Fibroblast of skin of back (primary cell): ENCODE measurements at places on chromosomes 3 and 15.

DNA sequence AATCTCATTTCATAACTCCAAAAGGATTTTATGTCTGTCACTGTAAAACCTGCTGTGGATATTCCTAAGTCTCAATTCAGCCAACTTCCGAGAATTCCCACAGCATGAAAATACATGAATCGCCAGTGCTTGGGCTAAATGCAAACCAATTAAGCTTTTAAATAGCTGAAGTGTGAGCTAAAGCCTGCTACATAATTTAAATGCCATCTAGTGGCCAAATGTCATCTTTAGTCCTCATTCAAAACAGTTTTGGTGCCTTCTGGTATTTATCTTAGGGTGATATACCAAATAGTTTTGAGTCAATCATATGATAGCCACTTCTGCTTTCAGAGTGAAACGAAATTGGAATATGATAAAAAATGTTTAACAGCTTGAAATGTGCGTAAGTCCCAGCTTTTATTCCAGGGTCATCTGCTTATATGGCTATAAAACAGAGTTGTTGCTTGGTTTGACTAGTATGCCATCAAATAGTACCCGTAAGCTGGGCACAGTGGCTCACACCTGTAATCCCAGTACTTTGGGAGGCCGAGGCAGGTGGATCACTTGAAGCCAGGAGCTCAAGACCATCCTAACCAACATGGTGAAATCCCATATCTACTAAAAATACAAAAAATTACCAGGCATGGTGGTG is 41.8 kb upstream of the CCNL1 start:
- DNase-seq: peak; percentile 65

DNA sequence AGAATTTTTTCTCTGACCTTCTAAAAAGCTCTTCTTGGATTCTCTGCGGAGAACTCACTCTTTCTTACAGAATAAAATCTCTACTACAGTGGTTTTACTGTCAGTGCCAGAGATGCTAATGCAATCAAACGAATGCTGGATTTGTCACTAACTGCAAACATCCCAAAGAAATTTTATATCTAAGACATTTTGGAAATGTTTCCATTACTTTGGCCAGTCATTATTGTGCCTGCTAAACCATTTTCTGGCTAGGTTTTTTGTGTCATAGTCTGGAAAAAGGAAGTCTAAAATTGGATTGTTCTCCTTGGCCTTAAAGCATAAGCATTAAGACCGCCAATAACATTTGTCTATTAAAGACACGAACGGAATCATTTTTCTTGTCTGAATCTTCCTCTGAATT is 54.0 kb downstream of the PLOD2 start:
- no peak for DNase-seq

DNA sequence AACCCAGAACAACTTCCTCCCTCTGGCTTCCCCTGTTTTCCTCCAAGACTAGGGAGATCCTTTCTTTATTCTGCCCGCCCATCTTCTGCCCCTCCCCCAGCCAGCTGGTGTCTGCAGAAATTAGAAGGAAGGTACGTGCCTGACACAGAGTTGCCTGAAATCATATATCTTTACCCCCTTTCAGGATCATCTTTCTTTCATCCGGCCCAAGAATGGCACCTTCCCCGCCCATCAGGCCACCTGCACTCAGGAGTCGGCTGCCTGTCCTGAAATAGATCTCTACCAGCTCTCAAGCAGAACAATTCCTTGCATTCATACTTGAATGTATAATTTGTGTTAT is 133.7 kb downstream of the VGLL4 start:
- no peak for DNase-seq

- DNase-seq: no peak
Measured at GRCh38 chr15:57950381-57950946, 115.0 kb downstream of the ALDH1A2 start.

DNA sequence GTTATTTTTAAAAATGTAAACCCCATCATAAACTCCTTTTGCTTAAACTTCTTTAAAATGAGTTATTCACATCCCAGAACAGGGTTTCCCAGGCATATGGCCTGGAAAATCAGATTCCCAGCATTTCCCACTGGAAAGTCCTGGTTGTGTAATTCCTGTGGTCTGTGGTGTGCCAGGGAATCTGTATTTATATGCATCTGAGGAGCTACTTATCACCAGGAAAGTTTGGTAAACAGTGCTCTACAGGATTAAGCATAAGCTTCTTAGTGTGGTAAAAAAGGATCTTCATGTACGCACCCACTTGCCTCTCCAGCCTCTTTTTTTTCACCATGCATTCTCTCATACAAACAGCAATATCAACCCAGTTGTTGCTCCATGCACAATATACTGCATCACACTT is 28.2 kb downstream of the MEIS2 start:
- DNase-seq: no peak

DNA sequence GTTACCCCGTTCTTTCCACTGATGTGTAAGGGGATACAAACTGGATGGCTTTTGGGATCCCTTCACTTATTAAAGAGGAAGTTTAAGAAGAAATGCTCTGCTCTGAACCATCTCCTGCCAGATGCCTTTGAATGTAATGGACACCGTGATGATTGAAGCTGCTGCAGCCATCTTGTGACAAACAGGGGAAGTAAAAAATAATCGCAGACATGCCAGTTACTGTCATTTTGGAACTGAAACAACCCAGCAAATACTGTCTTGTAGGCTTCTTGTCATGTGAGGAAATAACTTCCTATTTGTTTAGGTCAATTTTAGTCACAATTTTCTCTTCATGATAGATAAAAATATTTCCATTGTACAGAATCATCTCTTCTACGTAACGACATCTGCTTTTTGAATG is 224.0 kb downstream of the CHL1 start:
- DNase-seq: no peak

GRCh38 chr3:48407542-48408099 is 22.3 kb downstream of the PLXNB1 start:
- DNase-seq: no peak

- DNase-seq: no peak
Measured at GRCh38 chr3:116950301-116951055, 240.9 kb downstream of the TUSC7 start.

GRCh38 chr3:153628591-153628990 is 466.6 kb downstream of the RAP2B start:
- peak; percentile 5 for DNase-seq

DNA sequence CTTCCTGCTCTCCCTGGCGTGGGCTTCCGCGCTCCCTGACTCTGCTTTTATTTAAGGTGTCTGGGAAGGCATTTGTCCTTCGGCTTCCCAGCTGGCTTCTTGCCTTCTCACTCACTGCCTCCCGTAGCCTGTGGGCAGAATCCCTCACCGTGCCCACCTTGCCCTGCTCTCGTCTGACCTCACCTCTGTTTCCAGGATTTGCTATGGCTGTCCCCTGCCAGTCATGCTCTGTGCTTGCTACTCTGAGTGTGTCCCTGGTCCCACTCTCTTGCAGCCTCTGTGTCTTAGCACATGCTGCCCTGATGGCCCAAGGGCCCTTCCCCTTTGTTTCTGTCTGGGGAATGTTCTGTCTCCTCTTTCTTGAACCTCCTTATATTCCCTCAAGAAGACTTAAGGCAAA is 26.2 kb downstream of the LPP start:
- DNase-seq: no peak

DNA sequence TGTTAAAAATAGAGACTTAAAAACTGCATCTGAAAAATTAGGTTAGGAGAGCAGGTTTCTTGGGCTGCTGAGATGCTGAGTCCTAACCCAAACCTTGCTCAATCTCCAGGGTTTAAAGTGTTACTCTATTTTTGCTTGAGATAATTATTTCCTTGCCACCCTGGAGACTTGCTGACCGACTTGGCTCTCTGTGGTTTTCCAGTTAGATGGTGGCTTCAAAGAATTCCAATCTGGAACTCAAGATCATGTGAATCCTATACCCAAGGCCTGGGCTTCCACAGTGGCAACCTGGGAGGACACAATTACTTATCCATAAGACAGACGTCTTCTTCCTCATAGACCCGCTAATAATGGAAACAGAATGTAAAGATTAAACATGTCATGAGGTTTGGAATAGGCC is 47.7 kb downstream of the SUMF1 start:
- DNase-seq: no peak

DNA sequence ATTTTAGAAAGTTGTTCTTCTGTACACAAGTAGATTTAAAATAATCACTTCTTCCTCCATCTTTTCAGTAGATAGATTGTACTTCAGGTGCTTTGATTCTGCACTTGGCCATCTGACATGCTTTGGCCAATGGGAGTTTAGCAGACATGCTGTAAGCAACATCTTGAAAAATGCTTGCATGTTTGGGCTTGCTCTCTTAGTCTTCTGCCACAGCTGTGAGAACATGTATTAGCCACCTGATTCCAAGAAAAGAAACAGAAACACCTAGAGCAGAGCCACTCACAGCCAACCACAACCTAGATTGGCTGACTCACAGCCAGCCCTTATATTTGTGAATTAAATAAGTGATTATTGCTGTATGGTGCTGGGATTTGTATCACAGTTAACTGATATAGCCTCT is 70.2 kb upstream of the GADL1 start:
- DNase-seq: no peak

- DNase-seq: no peak
Measured at GRCh38 chr15:93803421-93804152, 427.8 kb upstream of the MCTP2 start.

DNA sequence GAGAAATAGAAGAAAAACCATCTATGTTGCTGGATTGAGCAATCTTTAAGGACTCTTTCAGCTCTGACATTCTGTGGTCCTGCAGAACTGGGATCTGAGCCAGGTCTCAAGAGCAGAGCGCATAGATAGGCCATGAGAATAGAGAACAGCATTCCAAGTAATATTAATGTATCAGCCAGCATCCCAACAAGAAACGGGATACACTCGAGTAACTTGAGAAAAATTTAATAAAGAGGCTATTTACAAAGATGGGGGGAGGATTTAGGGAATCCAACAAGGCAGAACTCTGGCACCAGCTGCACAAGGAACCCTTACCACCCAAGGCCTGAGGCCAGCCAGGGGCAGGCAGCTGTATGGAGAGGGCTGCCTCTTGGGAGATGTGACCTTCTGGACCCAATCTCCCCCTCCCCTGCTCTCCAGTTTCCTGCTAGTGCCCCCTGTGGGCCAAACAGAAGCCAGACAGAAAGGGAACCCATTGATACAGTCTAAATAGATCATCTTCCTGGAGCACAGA is 8.2 kb downstream of the TMOD2 start:
- DNase-seq: peak; percentile 93

GRCh38 chr3:47533481-47533880 is 20.0 kb upstream of the ELP6 start:
- no peak for DNase-seq

DNA sequence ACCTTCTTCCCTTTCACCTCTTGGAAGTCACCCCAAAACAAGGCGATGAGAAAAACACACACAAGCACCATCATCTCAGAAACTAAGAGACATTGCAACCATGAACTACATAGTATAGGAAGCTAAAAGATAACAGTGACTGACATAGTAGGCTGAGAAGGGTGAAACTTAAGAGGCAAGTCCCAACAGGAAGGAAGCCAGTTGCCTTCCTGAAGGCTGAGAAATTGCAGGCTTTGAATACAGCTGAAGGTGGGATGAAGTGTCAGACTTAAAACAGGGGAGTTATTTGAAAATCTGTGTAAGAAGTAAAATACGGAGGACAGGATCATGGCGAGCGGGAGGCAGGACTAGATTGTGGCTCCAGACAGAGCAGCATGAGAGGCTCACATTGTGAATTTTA is 27.8 kb downstream of the SLC27A2 start:
- no peak for DNase-seq

- no peak for DNase-seq
Measured at GRCh38 chr3:45691842-45692241, 2.6 kb downstream of the SACM1L start.

DNA sequence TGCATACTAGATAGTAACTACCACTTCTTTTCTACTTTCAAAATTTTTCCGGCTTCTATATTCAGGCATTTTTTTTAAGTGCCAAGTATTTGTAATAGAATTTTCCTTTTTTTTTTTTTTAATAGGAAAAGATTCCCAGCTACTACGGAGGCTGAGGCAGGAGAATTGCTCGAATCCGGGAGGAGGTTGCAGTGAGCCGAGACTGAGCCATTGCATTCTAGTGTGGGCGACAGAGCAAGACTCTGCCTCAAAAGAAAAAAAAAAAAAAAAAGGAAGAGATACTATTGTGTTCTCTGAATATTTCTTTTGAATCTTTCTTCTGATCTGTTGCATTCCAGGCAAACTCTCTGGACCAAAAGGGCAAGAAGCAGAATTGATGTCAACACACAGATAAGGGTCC is 557.3 kb downstream of the FGF12 start:
- DNase-seq: no peak

- no peak for DNase-seq
Measured at GRCh38 chr3:148998715-148999423, 7.5 kb downstream of the GYG1 start.

- no peak for DNase-seq
Measured at GRCh38 chr15:95946241-95946640, 384.3 kb upstream of the NR2F2 start.

DNA sequence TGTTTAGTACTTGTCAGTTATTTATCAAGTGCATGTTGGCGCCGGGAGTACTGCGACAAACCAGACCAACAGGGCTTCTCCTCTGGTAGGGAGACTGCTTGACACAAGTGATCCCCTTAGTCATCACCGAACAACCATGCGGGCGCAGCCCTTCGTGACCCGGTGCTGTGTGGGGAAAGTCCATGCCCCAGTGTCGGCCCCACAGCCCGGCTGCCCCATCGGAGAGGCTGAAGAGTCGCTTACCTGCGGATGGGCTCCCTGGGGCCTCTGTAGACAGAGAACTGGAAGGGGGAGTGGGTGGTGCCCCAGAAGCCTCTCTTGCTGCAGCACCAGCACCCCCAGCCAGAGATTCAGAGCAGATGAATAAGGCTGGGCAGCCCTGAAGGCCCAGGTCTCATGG is 90.3 kb upstream of the PRR23E start:
- DNase-seq: no peak

DNA sequence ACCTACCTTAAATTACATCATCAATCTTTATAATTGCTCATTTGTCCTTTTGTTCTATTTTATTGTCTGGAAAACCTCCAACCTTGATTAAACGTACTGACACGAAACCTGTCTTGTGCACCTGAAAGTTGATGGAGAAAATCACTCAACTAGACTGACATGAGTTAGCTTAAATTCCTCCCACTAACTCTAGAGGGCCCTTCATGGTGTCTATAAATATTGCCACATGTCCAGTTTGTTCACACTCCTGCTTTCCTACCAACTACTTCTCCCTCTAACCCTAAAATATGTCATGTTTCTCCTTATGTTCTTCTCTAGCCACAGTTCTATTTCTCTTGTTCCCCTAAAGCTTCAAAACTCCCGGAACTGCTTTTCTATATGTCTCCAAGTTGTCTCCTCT is 59.8 kb upstream of the SGO1 start:
- no peak for DNase-seq
